ENCODE measurements at places on chromosomes 11 and 22. TPM values are rescaled to one million over a fixed set of nuclear protein-coding genes. Genes with fewer than 3 reads are reported as not detected.

Gene MYBPC3
- total RNA-seq = 0.11 TPM

Gene IFITM1
- total RNA-seq = 1,374 TPM

Gene TSPAN18
- total RNA-seq = 5.2 TPM

Gene MEI1
- total RNA-seq = 52.1 TPM

Gene CSF2RB
- total RNA-seq = 1.3 TPM

Gene LMNTD2
- total RNA-seq = 2.5 TPM

Gene TRAF6
- total RNA-seq = 13.3 TPM

Gene RASSF10
- not detected for total RNA-seq

Gene OR51T1
- not detected for total RNA-seq

Gene MIOX
- total RNA-seq = not detected

Gene RNF26
- total RNA-seq = 32.9 TPM

Gene SERPING1
- total RNA-seq = 0.61 TPM

Gene NEFH
- total RNA-seq = 1.8 TPM

Gene CLMP
- total RNA-seq = 0.31 TPM

Gene SLC22A12
- not detected for total RNA-seq

Gene UQCR10
- total RNA-seq = 84.2 TPM

Gene BRSK2
- 0.37 TPM for total RNA-seq

Gene OLFML1
- not detected for total RNA-seq

Gene OR8G1
- total RNA-seq = not detected

Gene UBQLNL
- 0.60 TPM for total RNA-seq

Gene SOX6
- total RNA-seq = not detected

Gene SLC1A2
- total RNA-seq = not detected

Gene CASP4
- total RNA-seq = 111 TPM

Gene PLAAT2
- not detected for total RNA-seq

Gene MS4A7
- 1.6 TPM for total RNA-seq

Gene THY1
- total RNA-seq = not detected

Gene OVOL1
- 0.17 TPM for total RNA-seq

Gene SHANK3
- total RNA-seq = 0.06 TPM

Gene SNRPD3
- 110 TPM for total RNA-seq

Gene WNT11
- total RNA-seq = 1.4 TPM

Gene CRYBB3
- total RNA-seq = 0.71 TPM

Gene CNGA4
- total RNA-seq = 0.20 TPM

Gene FADS2
- total RNA-seq = 280 TPM

Gene MRGPRX3
- not detected for total RNA-seq

Gene MMP11
- 2.4 TPM for total RNA-seq

Gene CALCA
- total RNA-seq = not detected

Gene SYNGR1
- total RNA-seq = 31.6 TPM

Gene FGF3
- total RNA-seq = not detected

Gene CCDC82
- 40.3 TPM for total RNA-seq

Gene RBM4B
- total RNA-seq = 23.4 TPM

Gene MS4A3
- not detected for total RNA-seq

Gene POLR2L
- total RNA-seq = 76.7 TPM

Gene CD248
- total RNA-seq = 85.5 TPM

Gene KCNK4
- not detected for total RNA-seq

Gene ASPHD2
- total RNA-seq = 9.0 TPM

Gene OR2D2
- total RNA-seq = not detected

Gene TMEM86A
- total RNA-seq = 1.4 TPM

Gene SORL1
- 179 TPM for total RNA-seq

Gene DRD4
- 0.72 TPM for total RNA-seq

Gene GPR83
- 0.17 TPM for total RNA-seq

Gene FOLR1
- not detected for total RNA-seq

Gene DPAGT1
- 56.1 TPM for total RNA-seq

Gene KRTAP5-6
- not detected for total RNA-seq

Gene VSTM5
- total RNA-seq = not detected

Gene OR5P2
- not detected for total RNA-seq

Measured in activated naive CD8-positive, alpha-beta T cell treated with anti-CD3 and anti-CD28 coated beads, Interleukin-2, amount 10 ng/mL, durations not matched to agents 7 days and 5 days (primary cell).